ENCODE measurements at places on chromosomes 7 and 10. TPM values are rescaled to one million over a fixed set of nuclear protein-coding genes. Genes with fewer than 3 reads are reported as not detected.

GRCh38 chr7:142927085-142927745 lies 6.3 kb downstream of the TRPV5 start:
- no peak overlapping the region for H3K4me3 ChIP-seq
- no peaks in the 10 kb centered on the region for H3K27me3 ChIP-seq
- no peaks in the 10 kb centered on the region for H3K4me1 ChIP-seq
- no peak overlapping the region for H3K27ac ChIP-seq
- H3K36me3 ChIP-seq, result no peaks in the 10 kb centered on the region
- DNase-seq, result no peak

GRCh38 chr7:113200281-113200680 lies 81.9 kb upstream of the SMIM30 start:
- no peaks in the 10 kb centered on the region for H3K4me1 ChIP-seq
- no peak overlapping the region for H3K4me3 ChIP-seq
- H3K27ac ChIP-seq, result no peak overlapping the region
- H3K27me3 ChIP-seq, result no peaks in the 10 kb centered on the region
- H3K36me3 ChIP-seq, result no peaks in the 10 kb centered on the region
- DNase-seq, result no peak

DNA sequence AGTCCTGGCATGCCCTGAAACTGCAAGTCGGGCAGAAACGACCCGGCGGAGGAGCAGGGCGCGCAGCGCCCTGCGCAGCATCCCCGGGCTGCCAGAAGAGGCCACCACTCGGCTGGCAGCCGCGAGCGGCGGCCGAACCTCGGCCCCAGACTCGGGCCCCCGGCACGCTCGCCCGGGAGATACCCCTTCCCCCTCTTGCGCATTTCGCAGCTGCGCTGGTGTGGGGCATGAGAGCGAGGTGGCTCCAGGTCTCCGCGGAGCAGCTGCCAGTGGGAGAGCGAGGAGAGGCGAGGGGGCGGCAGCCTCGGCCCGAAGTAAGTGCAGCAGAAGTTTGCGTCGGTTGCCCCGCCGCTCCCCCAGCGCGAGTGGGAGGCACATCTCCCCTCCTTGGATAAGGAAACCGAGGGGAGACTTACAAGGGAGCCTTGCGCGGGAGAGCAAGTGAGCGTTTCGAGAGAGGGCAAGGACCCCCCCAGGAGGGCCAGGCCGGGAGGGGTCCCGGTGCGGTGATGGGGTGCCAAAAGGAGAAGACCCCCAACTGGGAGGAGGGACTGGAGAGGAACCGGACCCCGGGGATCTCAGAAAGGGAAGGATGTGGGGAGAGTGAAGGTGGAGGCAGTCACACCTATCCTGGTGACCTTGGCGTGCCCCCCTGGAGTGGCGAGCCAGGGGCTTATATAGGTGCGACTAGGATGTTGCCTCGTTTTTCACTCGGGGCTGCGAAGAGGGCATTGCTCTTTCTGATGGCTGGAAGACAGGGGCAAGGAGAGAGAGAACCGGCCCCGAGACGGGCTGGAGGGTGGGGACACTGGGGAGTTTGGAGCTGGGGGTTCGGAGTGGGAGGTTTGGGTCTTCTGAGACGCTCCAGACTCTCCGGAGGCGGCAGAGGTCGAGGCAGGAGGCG lies 256.3 kb downstream of the OTUD1 start:
- no peak overlapping the region for H3K4me3 ChIP-seq
- H3K36me3 ChIP-seq, result no peaks in the 10 kb centered on the region
- no peak overlapping the region for H3K27ac ChIP-seq
- no peaks in the 10 kb centered on the region for H3K27me3 ChIP-seq
- H3K4me1 ChIP-seq, result no peaks in the 10 kb centered on the region

The SFR1 gene
- total RNA-seq, result 6.0 TPM

The NET1 gene
- total RNA-seq, result 451 TPM

DNA sequence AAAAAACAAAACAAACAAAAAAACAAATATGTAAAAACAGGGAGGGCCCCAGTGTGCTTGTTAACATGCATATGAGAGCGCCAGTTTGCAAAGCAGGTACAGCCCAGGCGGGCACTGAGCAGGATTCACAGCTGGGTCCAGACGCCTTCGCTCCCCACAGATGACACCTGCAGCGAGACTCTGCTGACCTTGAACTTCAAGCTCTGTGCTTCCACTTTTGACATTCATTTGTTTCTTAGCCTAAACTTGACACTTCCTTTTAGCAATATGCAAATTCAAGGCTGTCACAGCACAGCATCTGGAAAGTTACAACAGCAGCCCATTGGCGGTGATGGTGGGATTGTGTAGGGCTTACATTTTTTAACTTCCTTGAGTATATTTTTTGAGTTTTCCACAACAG lies 88.8 kb upstream of the TNS3 start:
- no peak overlapping the region for H3K27ac ChIP-seq
- H3K4me1 ChIP-seq, result peaks cover 6% of the 10 kb centered on the region
- DNase-seq, result no peak
- no peak overlapping the region for H3K4me3 ChIP-seq

- H3K4me1 ChIP-seq, result peaks cover 2% of the 10 kb centered on the region
- peak within 1 kb of the TSS; percentile 92 for H3K4me3 ChIP-seq
- H3K36me3 ChIP-seq, result no peaks in the 10 kb centered on the region
- no peak within 1 kb of the TSS for H3K27ac ChIP-seq
- H3K27me3 ChIP-seq, result no peaks in the 10 kb centered on the region
Observed at GRCh38 chr7:30771174-30771879, at the start of gene MINDY4. MINDY4 (plus strand) TSS chr7:30771417; CDS start chr7:30771494, 77 bp downstream.

GRCh38 chr10:62638062-62638477 lies 166.4 kb upstream of the ADO start:
- no peaks in the 10 kb centered on the region for H3K27me3 ChIP-seq
- H3K27ac ChIP-seq, result no peak overlapping the region
- H3K4me3 ChIP-seq, result no peak overlapping the region

The ANKRD2 gene
- 0.78 TPM for total RNA-seq
